ENCODE measurements at places on chromosomes 2 and 18.

- no peak for DNase-seq
Measured at GRCh38 chr2:33617401-33617800, 18.3 kb upstream of the FAM98A start.

- DNase-seq = no peak
Measured at GRCh38 chr2:108927936-108928659, 60.9 kb downstream of the EDAR start.

- no peak for DNase-seq
Measured at GRCh38 chr2:23037596-23037995, 347.4 kb upstream of the KLHL29 start.

DNA sequence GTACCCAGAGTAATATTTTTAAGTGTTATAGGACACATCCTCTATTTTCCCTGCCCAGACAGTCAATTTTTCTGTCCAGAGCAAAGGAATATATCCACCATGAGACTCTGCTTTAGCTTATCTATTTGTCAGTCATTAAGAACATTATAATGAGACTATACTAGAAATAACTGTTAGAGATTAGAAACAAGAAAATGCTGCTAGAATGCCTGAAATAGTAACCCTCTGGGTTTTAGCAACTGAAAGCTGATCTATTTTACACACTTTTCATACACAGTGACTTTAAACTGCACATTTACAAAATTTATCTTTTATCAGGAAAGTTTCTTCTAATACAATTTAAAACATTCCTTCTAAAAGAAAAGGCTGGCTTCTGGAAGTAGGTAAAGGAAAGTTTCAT is 39.6 kb downstream of the MBD2 start:
- DNase-seq = no peak

DNA sequence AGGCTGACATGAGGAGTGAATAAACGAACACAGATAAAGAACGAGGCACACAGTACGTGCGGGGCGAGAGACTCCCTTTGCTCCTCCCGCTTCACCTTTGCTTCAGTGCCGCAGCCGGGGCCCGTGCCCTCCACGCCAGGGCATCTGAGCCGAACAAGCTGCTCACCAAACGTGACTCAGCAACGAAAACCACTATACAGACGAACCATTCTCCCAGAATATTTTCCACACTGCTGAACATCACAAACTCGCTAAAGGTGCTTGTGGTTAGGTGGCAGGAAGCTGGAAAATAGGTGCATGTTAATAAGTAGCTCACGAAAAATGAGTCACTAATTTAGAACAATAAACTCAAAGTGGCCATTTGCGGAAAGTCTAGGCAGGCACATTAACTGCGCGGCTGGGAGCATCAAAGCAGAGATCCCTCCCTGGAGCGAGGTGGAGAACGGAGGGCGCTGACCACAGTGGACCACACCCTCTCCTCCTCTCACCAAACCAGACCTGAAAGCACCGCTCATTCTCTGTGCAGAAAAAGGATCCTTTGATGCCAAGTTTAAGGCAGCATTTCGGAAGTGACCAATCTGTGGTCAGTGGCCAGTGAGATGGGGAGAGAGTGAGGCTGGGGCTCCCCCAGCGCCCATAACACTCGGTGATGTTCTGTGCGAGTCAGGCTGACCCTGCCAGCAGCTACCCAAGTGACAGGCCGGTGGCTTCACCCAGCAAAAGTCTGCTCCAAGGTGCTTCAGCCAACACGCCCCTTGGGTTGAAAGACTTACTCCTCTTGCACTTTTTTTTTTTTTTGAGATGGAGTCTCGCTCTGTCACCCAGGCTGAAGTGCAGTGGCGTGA is 153.2 kb downstream of the HDAC4 start:
- DNase-seq = no peak

DNA sequence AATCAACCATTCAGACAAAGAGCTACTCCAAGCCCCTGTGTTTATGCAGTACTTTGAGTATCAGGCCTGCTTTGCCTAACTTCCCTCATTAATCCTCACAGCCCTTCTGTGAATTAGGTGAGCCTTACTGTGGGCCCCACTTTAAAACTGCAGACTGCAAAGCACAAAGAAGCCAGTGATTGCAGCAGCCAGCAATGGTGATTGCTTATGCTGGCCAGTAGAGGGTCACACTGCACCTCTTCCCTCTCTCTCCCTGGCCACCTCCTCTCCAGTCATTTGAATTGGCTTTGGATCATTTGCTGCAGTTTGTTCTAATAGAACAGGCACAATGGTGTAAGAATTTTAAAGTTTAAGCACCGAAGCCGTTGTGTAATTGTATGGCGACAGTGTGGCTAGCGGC is 229.9 kb downstream of the AGPS start:
- no peak for DNase-seq

- no peak for DNase-seq
Measured at GRCh38 chr2:9135822-9136558, 70.6 kb upstream of the ASAP2 start.

DNA sequence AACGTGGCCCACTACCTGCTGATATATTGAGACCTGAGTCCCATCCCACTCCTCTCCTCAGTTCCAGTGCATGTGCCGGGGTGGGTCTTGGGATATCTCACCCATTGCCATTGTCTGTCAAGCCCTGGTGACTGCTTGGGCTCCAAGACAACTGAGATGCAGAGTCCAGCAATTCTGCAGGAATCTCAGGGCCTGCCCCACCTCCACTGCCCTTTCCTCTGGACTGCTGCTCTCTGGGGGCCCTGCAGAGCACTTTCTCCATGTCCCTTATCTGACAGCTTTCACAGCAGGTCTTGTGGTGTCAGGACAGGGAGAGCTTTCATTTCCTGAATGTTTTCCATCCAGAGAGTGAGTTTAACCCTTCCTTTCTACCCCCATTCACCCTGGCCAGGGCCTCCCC is 152.9 kb downstream of the ARL4C start:
- no peak for DNase-seq

- no peak for DNase-seq
Measured at GRCh38 chr2:19224011-19224410, 134.4 kb downstream of the OSR1 start.

GRCh38 chr2:37449761-37450296 is 105.4 kb downstream of the QPCT start:
- DNase-seq = no peak

GRCh38 chr2:77778917-77779316 is 256.7 kb upstream of the LRRTM4 start:
- DNase-seq = no peak

- no peak for DNase-seq
Measured at GRCh38 chr2:160918906-160919503, 241.2 kb upstream of the TANK start.

DNA sequence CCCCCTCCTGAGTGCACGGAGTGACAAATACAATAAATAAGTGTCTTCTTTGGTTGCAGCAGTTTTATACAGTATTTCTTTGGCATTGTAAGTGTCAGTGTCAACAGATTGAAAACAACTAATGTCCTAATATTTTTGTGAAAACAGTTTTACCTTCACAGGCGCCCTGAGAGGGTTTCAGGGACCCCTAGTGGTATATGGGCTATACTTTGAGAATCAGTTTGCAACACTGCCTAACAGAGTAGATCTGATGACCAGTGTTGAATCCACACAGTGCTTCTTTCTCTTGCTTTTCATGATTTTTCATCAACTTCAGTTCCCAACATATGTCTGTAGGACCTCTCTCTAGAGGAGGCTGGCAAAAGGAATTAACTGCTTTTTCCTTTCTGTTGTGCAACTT is 162.2 kb downstream of the PRPF40A start:
- no peak for DNase-seq

GRCh38 chr18:37393945-37394609 is 171.5 kb downstream of the CELF4 start:
- DNase-seq = no peak

GRCh38 chr2:26144953-26145680 is 27.8 kb upstream of the GAREM2 start:
- DNase-seq = no peak

DNA sequence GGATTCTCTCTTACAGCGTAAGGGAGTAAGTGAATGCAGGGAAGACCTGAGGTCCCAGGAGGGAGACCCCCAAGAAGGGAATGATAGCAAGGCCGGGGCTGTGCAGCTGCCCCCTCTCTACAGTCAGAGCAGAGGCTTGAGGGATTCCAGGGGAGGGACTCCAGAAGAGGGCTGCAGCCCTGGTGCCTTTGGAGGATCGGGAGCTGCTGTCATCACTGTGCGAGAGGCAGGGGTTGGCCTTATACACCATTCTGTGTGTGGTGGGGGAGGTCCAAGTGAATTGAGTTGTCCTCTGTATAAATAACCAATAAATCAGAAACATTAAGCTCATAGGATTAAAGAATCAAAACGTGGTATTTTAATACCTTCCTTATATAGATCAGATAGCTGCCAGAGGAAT is 114.9 kb downstream of the GLI2 start:
- no peak for DNase-seq

- no peak for DNase-seq
Measured at GRCh38 chr18:42446195-42446594, 491.2 kb downstream of the PIK3C3 start.

Data from vagina (tissue), 2 donors.